Lung microvascular endothelial cell (primary cell): ENCODE measurements at places on chromosomes 3 and 15.
A peak's percentile ranks its signal among the peaks of the same experiment; 100 is the strongest.

- no peak for DNase-seq
Measured at GRCh38 chr15:53875139-53875538, 103.1 kb upstream of the UNC13C start.

GRCh38 chr3:194731506-194732073 is 45.9 kb downstream of the FAM43A start:
- DNase-seq, result no peak

DNA sequence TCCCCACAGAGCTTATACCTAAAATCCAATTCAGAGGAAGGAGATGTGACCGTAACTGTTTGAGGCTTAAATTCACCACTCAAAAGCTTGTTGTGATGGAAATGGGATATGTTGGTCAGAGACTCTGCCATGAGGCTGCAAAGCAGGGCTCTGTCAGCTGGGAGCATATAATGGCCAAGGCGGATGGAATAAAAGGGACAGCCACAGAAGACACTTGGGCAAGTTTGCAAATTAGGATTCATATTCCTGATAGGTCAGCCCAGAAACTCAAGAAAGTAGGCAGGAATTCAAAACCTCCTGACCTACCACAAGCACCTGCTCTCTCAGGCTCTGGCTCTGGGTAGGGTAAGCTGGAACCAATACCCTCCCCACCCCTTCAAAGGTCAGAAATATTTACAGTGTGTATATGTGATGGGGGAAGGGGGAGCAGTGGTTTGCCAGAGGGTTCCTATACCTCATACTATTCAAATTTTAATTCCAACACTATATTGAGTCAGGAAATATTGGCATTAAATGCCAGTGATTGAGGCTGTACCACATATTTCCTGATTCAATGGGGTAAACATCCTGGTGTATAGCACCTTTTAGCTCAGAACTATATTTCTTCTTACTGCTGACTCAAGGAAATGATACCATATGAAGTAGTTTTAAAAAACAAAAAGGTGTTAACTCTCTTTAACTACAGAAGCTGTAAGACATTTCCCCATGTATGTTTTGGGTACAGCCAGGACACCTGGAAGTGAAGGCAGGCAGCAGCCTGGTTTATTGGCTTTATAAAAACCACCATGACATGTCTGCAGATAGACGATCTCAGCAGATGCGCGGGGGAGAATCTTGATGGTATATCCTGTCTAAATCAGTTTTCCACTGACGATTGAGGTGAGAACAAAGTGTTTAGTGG is 19.2 kb downstream of the FYCO1 start:
- DNase-seq, result no peak

- DNase-seq, result peak; percentile 72
Measured at GRCh38 chr3:50194128-50194902, 2.9 kb downstream of the GNAT1 start.

DNA sequence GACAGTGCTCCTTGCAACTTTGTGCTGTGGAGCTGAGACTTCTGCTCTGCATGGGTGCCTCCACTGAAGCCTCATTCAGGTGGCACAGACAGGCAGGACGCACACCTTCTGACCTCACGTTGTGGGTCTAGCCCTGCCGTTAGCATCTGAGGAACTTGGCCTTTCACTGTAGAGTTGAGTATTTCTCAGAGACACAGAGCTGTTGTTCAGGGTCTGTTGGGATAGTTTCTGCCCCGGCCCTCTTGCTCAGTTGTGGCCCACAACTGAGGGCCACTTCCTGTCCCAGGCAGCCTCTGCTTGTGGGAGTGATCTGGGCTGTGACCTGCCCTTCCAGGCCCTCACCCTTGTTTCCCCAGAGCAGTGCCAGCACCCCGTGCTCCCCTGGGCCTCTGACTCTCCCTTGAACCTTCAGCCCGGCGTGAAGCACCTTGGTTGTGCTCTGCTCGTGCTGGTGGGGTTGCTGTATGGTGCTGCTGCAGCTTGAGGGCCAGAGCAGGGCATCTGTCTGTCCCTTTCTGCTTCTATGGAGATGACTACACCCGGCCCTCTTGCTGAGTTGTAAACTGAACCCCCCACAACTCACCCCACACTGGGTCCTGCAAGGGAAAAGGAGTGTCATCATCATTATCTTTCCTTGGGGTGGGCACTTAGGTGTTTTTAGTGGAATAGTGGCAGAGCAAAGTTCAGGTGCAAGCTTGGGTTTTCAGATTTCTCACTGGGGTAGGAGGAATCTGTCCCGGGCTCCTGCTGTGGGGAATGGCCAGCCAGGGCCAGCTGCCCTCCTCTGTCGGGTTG is 11.7 kb downstream of the BAHD1 start:
- no peak for DNase-seq

- DNase-seq, result no peak
Measured at GRCh38 chr15:50128266-50128665, 9.2 kb upstream of the ATP8B4 start.

GRCh38 chr3:11498646-11499045 is 145.1 kb downstream of the VGLL4 start:
- DNase-seq, result peak; percentile 73

DNA sequence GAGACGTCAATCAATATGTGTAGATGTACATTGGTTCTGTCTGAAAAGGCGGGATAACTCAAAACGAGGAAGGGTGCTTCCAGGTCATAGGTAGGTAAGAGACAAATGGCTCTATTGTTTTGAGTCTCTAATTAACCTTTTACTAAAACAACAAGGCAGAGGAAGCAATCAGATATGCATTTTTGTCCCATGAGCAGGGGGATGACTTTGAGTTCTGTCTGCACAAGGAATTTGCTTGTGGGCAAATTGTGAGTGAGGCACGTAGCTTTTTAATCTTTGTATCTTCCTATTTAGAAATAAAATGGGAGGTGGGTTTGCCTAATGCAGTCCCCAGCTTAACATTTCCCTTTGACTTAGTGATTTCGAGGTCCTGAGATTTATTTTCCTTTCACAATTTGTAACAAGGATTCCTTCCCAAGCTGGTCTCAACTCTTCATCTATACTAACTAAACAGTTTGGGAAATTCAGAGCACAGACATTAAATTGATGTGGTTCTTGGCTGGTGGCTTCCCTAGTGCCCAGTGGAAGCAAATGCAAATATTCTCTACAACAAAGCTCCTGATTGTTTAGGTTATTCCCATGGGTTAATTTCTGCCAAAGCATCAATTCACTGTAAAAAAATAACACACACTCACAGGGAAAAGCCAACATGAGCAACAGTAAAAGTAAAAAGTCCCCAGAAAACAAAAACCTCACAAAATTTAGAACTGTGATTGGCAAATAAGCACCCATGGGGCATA is 738.8 kb upstream of the SGO1 start:
- DNase-seq, result no peak

DNA sequence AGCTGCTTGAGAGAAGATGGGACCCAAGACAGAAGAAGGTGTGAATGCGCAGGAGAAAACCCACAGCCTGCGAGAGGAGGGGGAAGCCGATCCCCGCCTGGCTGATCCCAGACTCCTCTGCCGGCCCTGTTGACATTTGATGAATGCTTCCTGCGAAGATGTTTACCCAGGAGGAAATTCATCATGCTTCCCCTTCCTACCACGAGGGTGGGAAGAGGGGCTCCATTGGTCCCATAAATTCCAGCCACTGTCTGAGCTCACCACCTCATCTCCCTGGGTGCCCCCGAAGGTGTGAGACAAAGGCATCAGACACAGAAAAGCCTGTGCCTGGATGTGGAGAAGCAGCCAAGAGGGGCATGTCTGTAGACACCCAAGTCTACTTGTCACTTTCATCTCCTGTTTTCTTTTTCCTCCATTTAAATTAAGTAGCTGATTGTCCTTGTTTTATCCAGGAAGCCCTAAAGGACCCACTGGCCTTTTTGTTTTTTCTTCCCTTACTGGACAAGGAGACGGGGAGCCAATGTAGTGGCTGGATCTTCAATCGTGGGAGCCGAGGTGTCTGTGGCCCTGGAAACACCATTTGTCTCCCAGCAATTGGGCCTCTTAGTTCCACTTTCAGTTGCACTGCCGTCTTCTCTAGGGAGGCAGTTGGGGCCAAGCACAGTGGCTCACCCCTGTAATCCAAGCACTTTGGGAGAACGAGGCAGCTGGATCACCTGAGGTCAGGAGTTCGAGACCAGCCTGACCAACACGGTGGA is 95.3 kb upstream of the HES1 start:
- DNase-seq, result peak; percentile 10

DNA sequence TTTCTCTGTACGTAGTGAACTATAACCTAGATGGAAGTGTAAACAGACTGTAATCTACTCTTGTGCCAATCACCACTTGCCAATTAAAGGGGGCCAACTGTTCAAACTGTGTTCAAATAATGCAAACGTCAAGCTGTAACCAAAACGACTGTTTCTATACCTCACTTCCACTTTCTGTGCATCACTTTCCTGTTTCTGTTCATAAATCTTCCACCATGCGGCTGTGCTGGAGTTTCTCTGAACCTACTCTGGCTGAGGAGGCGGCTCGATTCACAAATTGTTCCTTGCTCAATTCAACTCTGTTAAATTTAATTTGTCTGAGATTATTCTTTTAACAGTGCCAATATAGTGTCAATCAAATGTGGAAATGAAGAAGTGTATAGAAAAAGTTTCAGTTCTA is 206.7 kb upstream of the TBC1D5 start:
- no peak for DNase-seq

GRCh38 chr3:42887084-42887483 is 11.4 kb upstream of the CYP8B1 start:
- no peak for DNase-seq

DNA sequence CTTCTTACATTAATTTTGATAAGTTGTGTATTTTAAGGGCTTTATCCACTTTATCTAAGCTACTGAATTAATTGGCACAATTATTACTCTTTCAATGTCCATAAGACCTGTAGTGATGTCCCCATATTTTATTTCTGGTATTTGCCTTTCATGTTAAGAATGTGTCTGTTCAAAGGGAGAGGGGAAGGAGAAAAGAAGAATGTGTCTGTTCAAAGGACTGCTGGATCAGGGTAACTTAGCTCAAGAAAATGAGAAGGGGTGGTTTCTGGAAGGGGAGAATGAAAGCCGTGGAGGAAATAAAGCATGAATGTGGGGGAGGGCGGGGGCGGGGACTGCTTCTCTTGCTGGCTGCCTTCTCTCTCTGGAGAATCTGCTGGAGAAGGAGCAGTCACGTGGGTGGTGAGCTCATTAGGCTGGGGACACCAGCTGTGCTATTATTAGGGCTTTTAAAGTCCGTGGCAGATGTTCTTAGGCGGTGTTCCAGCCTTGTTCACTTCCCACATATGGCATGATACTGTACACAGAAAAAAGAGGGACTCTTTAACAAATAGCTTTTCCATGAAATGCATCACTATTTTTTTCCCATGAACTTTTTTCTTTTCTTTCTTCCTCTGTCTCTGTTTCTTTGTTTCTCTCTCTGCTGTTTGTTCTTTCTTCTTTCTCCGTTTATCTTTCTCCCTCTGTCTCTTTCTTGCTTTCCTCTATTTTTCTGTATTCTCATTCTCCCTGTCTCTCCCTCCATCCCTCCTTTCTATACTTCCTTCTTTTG is 63.7 kb upstream of the ULK4 start:
- DNase-seq, result peak; percentile 98

DNA sequence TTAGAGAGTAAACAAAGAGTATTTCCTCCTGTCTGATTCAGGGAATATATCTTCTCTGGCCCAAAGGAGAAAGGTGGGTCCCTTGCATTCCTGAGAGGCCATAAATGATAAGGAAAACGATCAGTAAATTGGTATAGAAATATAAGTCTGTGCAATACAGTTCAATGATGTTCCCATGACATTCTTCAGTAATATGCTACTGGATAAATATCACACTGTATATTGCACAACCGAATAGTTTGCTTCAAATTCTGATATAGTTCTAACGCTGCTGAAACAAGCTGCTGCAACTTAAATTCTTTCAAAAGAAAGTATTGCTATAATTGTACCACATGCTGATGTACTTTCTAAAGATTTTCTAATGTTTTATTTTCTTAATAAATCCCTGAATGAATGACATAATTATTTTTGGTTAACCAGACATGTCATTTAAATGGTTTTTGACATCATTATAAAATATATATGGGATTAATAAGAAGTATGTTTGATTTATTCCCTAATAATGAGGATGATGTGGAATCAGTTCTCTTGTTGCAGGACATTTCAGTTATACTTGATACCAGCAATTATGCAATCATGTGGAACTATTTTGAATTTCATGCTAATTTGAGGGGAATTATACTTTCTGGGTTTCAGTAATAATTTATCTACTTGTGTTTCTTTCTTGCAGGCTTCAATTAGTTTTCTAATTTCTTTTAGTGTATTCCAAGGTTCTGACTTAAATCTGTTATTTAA is 44.9 kb downstream of the FGF7 start:
- DNase-seq, result no peak

GRCh38 chr3:59262076-59262498 is 212.3 kb upstream of the CFAP20DC start:
- no peak for DNase-seq

GRCh38 chr3:98185180-98185579 is 18.7 kb downstream of the OR5H15 start:
- DNase-seq, result no peak

DNA sequence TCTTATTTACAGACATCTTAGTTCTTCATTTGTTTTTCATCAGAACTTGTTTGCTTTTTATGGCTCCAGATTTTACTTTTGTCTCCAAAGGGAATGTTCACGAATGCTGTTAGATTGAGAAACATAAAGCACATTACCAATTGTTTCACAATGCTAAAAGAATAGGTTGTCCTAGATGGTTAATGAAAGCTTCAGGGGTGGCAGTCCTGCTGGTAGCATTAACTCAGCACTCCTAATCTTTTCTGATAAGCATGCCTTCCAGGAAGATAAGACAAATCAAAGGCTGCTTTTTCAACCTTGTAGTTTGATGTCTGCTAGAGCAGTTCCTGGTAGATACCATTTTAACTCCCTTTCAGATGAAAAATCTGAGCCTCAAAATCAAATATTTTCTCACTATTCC is 619.4 kb downstream of the PYDC2 start:
- DNase-seq, result no peak

DNA sequence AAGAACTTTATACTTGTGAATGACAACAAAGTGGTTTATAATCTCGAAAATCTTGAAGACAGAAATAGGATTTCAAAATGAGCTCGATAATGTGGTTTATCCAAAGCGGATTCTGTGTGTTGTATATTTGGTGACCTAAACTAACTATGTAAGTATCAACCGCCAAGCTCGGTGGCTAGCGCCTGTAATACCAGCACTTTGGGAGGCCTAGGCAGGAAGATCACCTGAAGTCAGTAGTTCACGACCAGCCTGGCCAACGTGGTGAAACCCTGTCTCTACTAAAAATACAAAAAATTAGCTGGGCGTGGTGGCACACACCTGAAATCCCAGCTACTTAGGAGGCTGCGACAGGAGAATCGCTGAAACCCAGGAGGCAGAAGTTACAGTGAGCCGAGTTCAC is 2.2 kb downstream of the ATP13A3 start:
- DNase-seq, result no peak

DNA sequence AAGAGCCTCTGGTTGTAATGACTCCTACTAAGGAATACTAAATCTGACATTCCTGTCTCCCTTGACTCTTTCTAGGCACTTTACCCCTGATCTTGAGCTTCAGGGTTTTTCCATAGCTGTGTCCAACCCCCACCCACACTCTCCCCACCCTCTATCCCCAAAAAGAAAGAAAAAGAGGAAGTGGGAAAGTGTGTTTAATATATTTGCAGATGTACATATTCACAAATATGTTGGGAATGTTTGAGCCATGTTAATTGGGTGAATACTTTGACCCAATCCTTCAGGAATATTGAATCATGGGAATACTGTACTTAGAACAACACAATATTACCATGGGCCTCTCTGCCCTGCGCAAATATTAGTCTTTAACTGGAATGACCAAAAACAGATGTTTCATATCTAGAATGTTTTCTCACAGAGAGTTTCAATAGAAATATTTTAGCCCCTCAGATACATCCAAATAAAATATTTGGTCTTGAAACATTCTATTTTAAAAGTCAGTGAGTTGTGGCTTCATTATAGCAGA is 19.8 kb upstream of the PFN2 start:
- no peak for DNase-seq
